ENCODE measurements at places on chromosomes 3 and 15.
A peak's percentile ranks its signal among the peaks of the same experiment; 100 is the strongest.

- peaks cover 14% of the 10 kb centered on the region for H3K4me1 ChIP-seq
- no peak overlapping the region for H3K27ac ChIP-seq
- no peaks in the 10 kb centered on the region for H3K27me3 ChIP-seq
Measured at GRCh38 chr3:151979906-151980305, 106.5 kb downstream of the SUCNR1 start.

DNA sequence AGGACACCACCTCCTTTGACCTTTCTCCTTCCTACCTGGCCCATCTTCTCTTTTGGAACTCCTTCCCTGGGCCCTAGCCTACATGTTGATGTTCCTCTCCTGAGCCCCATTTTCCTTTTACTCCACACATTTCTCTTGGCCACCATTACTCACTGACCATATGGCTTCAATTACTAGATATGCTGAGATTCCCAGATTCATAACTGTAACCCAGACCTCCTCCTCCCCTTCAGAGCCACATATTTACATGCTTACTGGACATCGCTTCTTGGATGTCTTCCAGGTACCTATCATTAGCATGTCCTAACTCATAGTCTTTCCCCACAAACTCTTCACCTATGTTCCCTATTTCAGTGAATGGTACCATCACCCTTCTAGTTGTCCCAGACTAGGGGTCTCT is 24.4 kb upstream of the TRIM59 start:
- no peaks in the 10 kb centered on the region for H3K4me1 ChIP-seq
- no peak for DNase-seq
- H3K27me3 ChIP-seq: no peaks in the 10 kb centered on the region
- H3K4me3 ChIP-seq: no peak overlapping the region

DNA sequence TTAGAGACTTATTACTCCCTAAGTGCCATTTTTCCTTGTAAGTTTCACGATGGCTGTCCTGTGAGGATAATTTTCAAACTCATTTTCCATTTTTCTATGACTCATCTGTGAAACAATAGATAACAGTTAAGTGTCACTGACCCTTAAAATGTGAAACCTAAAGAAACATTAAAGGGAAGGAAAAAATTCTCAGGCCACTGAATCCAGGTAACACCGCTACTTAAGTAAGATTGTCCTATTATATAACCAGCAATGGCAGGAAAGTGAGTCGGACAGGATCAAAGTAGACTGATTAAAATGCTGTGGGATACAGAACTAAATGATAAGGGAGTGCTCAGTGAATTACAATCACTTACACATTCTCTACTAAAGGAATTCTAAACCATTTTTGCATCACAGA is 12.4 kb downstream of the PLD1 start:
- no peaks in the 10 kb centered on the region for H3K27me3 ChIP-seq
- no peaks in the 10 kb centered on the region for H3K4me1 ChIP-seq
- no peak overlapping the region for H3K4me3 ChIP-seq
- H3K36me3 ChIP-seq: no peaks in the 10 kb centered on the region

- H3K27me3 ChIP-seq: no peaks in the 10 kb centered on the region
- peaks cover 4% of the 10 kb centered on the region for H3K4me1 ChIP-seq
- H3K4me3 ChIP-seq: no peak overlapping the region
- DNase-seq: no peak
- H3K36me3 ChIP-seq: no peaks in the 10 kb centered on the region
- no peak overlapping the region for H3K27ac ChIP-seq
Measured at GRCh38 chr15:81053621-81054020, 52.9 kb downstream of the TLNRD1 start.

DNA sequence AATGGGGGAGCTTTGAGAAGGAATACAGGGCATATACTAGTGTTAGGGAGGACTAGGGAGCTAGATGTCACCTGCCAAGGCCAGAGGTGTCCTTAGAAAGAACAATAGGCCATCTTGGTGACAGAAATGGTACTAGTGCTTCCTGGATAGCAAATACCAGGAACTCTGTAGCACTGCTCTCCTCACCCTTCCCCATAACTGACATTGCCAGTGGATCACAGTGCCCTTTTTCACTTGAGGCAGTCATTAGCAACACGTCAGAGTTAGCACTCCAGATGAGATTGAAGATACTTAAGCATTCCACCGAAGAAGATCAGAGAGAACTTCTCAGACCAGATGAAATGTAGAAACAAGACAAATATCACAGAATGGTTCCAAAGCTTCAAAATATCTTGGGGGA is 103.1 kb upstream of the PDZRN3 start:
- no peaks in the 10 kb centered on the region for H3K36me3 ChIP-seq
- H3K27me3 ChIP-seq: no peaks in the 10 kb centered on the region

- H3K36me3 ChIP-seq: no peaks in the 10 kb centered on the region
- peak; percentile 27 for DNase-seq
- H3K4me1 ChIP-seq: no peaks in the 10 kb centered on the region
- no peaks in the 10 kb centered on the region for H3K27me3 ChIP-seq
- no peak overlapping the region for H3K27ac ChIP-seq
- no peak overlapping the region for H3K4me3 ChIP-seq
Measured at GRCh38 chr15:77966540-77967234, 110.8 kb downstream of the TBC1D2B start.

DNA sequence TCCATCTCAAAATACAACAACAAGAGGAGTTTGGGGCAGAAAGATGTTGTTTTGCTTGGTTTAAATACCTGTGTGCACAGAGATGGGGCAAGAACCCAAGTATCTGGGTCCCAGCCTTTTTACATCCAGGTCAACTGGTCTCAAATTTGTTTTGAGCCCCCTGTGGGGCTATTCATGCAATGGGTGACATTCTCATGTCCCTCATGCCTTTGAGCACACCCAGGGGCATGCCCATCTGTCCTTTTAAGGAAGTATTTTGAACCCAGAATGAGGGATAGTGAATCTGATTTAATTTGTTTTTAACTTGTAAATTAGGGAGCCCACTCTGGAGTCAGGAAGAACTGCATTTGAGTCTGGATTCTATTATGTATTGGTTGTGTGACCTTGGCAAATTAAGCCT is 14.8 kb downstream of the ABCF3 start:
- no peak for DNase-seq
- no peaks in the 10 kb centered on the region for H3K4me1 ChIP-seq
- no peaks in the 10 kb centered on the region for H3K36me3 ChIP-seq
- no peak overlapping the region for H3K4me3 ChIP-seq
- no peaks in the 10 kb centered on the region for H3K27me3 ChIP-seq

DNA sequence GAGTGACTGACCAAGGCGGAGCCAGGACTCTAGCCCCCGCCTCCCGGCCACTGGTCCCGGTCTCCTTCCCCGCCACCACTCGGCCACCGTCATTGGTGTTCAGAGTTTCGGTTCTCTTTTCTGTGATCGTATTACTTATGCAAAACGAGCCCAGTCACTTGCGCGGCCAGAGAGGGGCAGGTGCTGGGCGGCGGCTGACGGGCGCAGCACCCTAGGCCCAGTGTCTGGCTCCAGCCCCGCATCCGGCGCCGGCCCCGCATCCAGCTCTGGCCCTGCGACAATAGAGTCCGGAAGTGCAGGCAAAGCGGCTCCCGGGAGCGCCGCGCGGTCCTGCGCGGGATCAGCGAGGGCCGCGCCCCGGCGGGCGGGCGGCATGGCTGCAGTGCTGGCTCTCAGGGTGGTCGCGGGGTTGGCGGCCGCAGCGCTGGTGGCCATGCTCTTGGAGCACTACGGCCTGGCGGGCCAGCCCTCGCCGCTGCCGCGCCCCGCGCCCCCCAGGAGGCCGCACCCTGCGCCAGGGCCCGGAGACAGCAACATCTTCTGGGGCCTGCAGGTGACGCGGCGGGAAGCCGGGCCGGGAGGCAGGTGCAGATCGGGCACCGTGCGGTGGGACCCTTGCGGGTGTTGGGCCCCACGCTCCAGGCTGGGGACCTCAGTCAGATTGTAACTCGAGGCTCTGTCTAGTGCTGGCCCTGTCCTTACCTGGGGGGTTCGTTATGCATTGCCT is at the start of gene TMEM62:
Gene TMEM62, plus strand, starts transcription at position 157 of the 727 bp plus-strand sequence. Its CDS starts 217 bp downstream, at position 374.
- H3K27me3 ChIP-seq: no peaks in the 10 kb centered on the region
- peak; percentile 83 for DNase-seq
- H3K27ac ChIP-seq: peak within 1 kb of the TSS; percentile 83
- peaks cover 20% of the 10 kb centered on the region for H3K4me1 ChIP-seq
- peak within 1 kb of the TSS; percentile 81 for H3K4me3 ChIP-seq

DNA sequence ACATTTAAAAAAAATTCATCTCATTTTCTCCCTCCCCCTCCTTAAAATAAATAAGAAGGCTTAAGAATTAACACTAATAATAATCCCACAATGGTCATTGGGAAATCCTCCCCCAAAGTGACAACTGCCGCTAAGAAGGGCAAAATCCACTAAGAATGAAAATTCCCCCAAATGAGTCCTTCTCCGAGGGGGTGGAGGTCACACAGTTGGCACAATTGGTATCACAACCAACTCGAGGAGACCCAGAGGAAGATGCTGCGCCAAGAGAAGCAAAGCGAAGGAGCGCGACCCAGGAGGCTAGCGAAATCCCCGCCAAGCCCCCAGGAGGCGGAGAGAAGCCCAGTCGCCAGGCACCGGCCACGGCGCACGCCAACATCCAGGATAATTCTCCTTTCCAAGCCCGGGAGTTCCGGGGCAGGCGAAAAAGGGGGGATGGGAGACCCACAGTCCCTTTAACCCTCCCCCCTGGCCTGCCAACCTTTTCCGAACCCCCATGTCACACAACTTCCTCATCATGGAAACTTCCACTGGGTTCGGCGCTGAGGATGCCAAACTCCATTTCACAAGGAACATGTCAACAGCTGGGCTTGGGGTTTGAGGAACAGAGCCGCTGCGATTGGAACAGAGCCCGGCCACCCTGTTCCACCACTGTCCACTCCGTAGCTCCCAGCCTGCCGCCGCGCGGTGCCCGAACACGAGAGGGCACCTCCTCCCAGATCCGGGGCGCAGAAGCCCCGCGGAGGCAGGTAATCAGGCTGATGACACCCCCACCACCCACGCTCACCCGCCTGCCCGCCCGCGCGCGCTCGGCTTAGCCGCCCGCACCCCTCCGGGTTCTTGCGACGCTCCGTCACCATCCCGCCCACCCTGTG is 668 bp downstream of the THRB start:
- peak overlapping the region; percentile 92 for H3K4me3 ChIP-seq
- peak; percentile 79 for DNase-seq
- H3K36me3 ChIP-seq: no peaks in the 10 kb centered on the region
- H3K27me3 ChIP-seq: no peaks in the 10 kb centered on the region

- no peak overlapping the region for H3K4me3 ChIP-seq
- H3K36me3 ChIP-seq: no peaks in the 10 kb centered on the region
- no peak overlapping the region for H3K27ac ChIP-seq
- H3K27me3 ChIP-seq: no peaks in the 10 kb centered on the region
- no peaks in the 10 kb centered on the region for H3K4me1 ChIP-seq
- peak; percentile 67 for DNase-seq
Measured at GRCh38 chr15:28123408-28124023, 24.4 kb upstream of the OCA2 start.

- H3K27me3 ChIP-seq: no peaks in the 10 kb centered on the region
- H3K27ac ChIP-seq: no peak overlapping the region
- no peak for DNase-seq
- H3K4me3 ChIP-seq: no peak overlapping the region
- H3K36me3 ChIP-seq: no peaks in the 10 kb centered on the region
Measured at GRCh38 chr3:6367171-6367570, 493.7 kb upstream of the GRM7 start.

- no peak for DNase-seq
- H3K4me1 ChIP-seq: no peaks in the 10 kb centered on the region
- no peaks in the 10 kb centered on the region for H3K36me3 ChIP-seq
- peaks cover 6% of the 10 kb centered on the region for H3K27me3 ChIP-seq
- no peak overlapping the region for H3K27ac ChIP-seq
Measured at GRCh38 chr15:95494971-95495541, 835.4 kb upstream of the NR2F2 start.

DNA sequence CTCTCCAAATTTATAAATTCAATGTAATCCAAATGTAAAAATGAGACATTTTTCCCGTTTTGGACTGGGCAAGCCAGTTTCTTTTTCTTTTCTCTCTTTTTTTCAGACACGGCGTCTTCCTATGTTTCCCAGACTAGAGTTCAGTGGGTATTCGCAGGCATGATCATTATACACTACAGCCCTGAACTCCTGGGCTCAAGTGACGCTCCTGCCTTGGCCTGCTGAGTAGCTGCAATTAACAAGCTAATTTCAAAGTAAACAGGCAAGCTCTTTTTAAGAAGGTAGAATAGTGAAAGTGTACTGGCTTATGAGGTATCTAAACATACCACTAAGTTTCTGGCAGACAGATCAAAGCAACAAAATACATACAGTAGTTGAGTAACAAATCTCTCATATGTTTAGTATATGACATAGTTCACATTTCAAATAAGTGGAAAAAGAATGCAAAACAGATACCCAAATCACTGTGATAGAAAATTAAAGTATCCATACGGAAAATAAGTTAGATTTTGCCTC is 13.5 kb downstream of the HIGD1A start:
- no peak for DNase-seq
- peaks cover 7% of the 10 kb centered on the region for H3K36me3 ChIP-seq
- H3K4me1 ChIP-seq: no peaks in the 10 kb centered on the region
- no peak overlapping the region for H3K27ac ChIP-seq
- H3K4me3 ChIP-seq: no peak overlapping the region

- DNase-seq: no peak
- no peak overlapping the region for H3K27ac ChIP-seq
- H3K4me1 ChIP-seq: no peaks in the 10 kb centered on the region
Measured at GRCh38 chr3:126342991-126343648, 14.1 kb downstream of the KLF15 start.

- H3K4me3 ChIP-seq: no peak overlapping the region
- H3K36me3 ChIP-seq: no peaks in the 10 kb centered on the region
- no peaks in the 10 kb centered on the region for H3K27me3 ChIP-seq
- no peak overlapping the region for H3K27ac ChIP-seq
- no peak for DNase-seq
Measured at GRCh38 chr15:46471096-46471495, 836.3 kb downstream of the SQOR start.

- DNase-seq: peak; percentile 92
- no peak overlapping the region for H3K27ac ChIP-seq
- peaks cover 6% of the 10 kb centered on the region for H3K4me1 ChIP-seq
- H3K27me3 ChIP-seq: peaks cover 16% of the 10 kb centered on the region
- no peaks in the 10 kb centered on the region for H3K36me3 ChIP-seq
- no peak overlapping the region for H3K4me3 ChIP-seq
Measured at GRCh38 chr15:97759363-97759762, 201.1 kb upstream of the ARRDC4 start.

- no peaks in the 10 kb centered on the region for H3K36me3 ChIP-seq
- no peak overlapping the region for H3K27ac ChIP-seq
- no peak overlapping the region for H3K4me3 ChIP-seq
- no peaks in the 10 kb centered on the region for H3K27me3 ChIP-seq
Measured at GRCh38 chr3:54773271-54773670, 154.6 kb downstream of the LRTM1 start.

- peaks cover 12% of the 10 kb centered on the region for H3K36me3 ChIP-seq
- peak within 1 kb of the TSS; percentile 21 for H3K27ac ChIP-seq
- no peaks in the 10 kb centered on the region for H3K4me1 ChIP-seq
- no peaks in the 10 kb centered on the region for H3K27me3 ChIP-seq
- H3K4me3 ChIP-seq: no peak within 1 kb of the TSS
- peak; percentile 44 for DNase-seq
Measured at GRCh38 chr3:151203051-151203420, at the start of gene GPR171. Gene GPR171 (minus strand): TSS chr3:151203216. CDS start chr3:151199386, 3,830 bp downstream.

GRCh38 chr3:137171834-137172603 is 214.2 kb downstream of the IL20RB start:
- H3K4me3 ChIP-seq: no peak overlapping the region
- DNase-seq: no peak
- no peaks in the 10 kb centered on the region for H3K27me3 ChIP-seq
- no peak overlapping the region for H3K27ac ChIP-seq
- H3K4me1 ChIP-seq: no peaks in the 10 kb centered on the region
- H3K36me3 ChIP-seq: no peaks in the 10 kb centered on the region

Measured in common myeloid progenitor, CD34-positive (primary cell).